ENCODE measurements at places on chromosomes 16 and 17.

GRCh38 chr17:78501241-78502036 is 75.8 kb downstream of the DNAH17 start:
- no peak overlapping the region for H3K27ac ChIP-seq
- no peak for DNase-seq
- H3K4me1 ChIP-seq: no peaks in the 10 kb centered on the region
- no peaks in the 10 kb centered on the region for H3K27me3 ChIP-seq

DNA sequence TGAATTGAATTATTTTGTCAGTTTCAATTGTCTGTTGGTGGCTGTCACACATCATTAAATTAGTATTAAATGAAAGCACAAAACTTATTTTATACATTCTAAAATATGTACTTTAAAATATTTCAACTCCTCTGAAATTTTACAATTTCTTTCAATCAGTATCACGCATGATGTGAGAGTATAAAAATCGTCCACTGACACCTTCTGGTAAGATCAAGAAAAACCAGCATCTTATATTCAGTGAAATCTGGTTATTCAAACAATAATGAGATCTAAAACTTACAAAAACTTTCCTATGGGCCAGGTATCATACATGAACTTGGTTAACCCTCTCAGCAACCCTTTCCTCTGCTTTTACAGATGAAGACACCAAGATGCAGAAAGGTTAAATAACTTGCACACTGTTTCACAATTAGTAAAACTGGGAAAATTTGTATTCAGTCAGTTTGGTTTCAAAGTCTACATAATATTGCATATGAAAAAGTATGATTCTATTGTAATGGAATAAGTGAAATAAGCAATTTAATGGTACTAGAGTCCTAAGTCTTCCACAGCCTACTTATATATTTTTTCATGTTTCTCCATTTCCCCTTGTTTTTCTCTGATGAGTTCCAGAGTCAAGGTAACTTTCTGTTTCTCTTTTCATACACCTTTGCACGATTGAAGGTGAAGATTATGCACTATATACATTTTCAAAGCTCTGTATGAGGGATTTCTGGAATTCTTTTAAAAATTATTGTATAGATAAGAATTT is 58.7 kb downstream of the EFCAB5 start:
- DNase-seq: no peak
- peaks cover 7% of the 10 kb centered on the region for H3K27me3 ChIP-seq
- H3K4me1 ChIP-seq: peaks cover 12% of the 10 kb centered on the region
- no peaks in the 10 kb centered on the region for H3K36me3 ChIP-seq
- no peak overlapping the region for H3K4me3 ChIP-seq
- H3K27ac ChIP-seq: peak overlapping the region; percentile 42

GRCh38 chr17:66753126-66753920 is 81.6 kb upstream of the CACNG5 start:
- H3K4me1 ChIP-seq: no peaks in the 10 kb centered on the region
- H3K36me3 ChIP-seq: peaks cover 26% of the 10 kb centered on the region
- H3K27me3 ChIP-seq: no peaks in the 10 kb centered on the region

- H3K27ac ChIP-seq: no peak overlapping the region
- DNase-seq: no peak
- no peaks in the 10 kb centered on the region for H3K36me3 ChIP-seq
- H3K27me3 ChIP-seq: no peaks in the 10 kb centered on the region
- no peak overlapping the region for H3K4me3 ChIP-seq
These were observed 137.1 kb downstream of the GAS7 start for GRCh38 chr17:10061111-10061845.

- H3K4me3 ChIP-seq: no peak overlapping the region
- H3K4me1 ChIP-seq: no peaks in the 10 kb centered on the region
- DNase-seq: no peak
- no peak overlapping the region for H3K27ac ChIP-seq
These were observed 310.5 kb upstream of the GOT2 start for GRCh38 chr16:59044616-59045015.

DNA sequence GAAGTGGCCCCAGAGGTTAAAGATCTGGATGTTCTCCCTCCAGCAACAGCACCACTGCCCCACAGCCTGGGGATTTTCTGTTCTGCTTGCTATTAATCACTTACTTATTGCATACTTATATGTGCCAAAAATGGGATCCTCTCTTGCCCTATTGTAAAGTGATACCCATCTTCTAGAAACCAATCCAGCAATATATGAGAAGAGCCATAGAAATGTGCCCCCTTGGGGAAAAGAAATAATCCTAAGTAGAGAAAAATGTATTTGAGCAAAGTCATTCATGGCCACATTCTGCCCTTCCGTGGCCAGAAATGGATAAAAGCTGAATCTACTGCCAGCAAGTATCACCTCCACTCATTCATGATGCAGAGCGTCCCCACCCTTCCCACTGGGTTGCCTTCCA is 20.9 kb downstream of the SOST start:
- no peaks in the 10 kb centered on the region for H3K4me1 ChIP-seq
- no peak for DNase-seq
- peaks cover 24% of the 10 kb centered on the region for H3K27me3 ChIP-seq
- H3K27ac ChIP-seq: no peak overlapping the region
- H3K4me3 ChIP-seq: no peak overlapping the region
- no peaks in the 10 kb centered on the region for H3K36me3 ChIP-seq

- DNase-seq: no peak
- H3K4me1 ChIP-seq: peaks cover 27% of the 10 kb centered on the region
- H3K27me3 ChIP-seq: no peaks in the 10 kb centered on the region
- peaks cover 8% of the 10 kb centered on the region for H3K36me3 ChIP-seq
These were observed 345 bp upstream of the DCXR start for GRCh38 chr17:82037889-82038195.

GRCh38 chr16:51150888-51151320 is at the start of gene SALL1:
SALL1 (minus strand) TSS chr16:51151270; CDS start chr16:51151241, 29 bp downstream.
- H3K4me1 ChIP-seq: peaks cover 2% of the 10 kb centered on the region
- peaks cover 75% of the 10 kb centered on the region for H3K27me3 ChIP-seq
- no peak for DNase-seq
- H3K27ac ChIP-seq: peak within 1 kb of the TSS; percentile 64
- no peak within 1 kb of the TSS for H3K4me3 ChIP-seq

- H3K27ac ChIP-seq: no peak overlapping the region
- no peaks in the 10 kb centered on the region for H3K4me1 ChIP-seq
- H3K4me3 ChIP-seq: no peak overlapping the region
- no peak for DNase-seq
- no peaks in the 10 kb centered on the region for H3K36me3 ChIP-seq
- H3K27me3 ChIP-seq: no peaks in the 10 kb centered on the region
These were observed 6.4 kb downstream of the TEKT5 start for GRCh38 chr16:10688291-10688690.

DNA sequence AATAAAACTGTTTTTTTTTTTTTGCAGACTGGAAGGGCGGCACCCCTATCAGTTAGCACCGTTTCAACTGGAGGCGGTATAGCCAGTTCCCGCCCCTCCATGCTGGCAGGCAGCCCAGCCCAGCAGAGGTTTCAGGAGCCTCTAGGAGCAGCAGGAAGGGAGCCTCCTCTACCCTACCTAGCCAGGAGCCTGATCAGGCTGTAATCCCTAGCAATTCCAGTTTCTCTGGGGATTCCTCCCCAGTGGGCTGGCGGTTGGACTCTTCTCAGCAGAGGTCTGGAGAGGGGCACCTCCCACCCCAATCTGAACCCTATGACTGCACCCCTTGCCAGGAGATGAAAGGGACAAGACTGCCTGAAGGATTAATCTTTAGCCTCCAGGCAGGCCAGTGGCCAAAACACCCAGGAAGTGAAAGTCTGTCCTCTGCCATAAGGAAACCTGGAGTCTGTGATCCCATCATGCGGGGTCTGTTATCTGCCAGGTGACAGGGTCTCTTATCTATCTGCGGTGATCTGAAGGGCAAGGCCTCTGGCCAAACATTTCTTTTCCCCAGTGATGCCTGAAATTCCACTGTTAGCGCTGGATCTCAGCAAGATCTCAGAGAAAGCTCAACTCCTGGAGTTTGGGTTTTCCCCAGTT is 4.9 kb upstream of the CDH1 start:
- H3K4me3 ChIP-seq: no peak overlapping the region
- peaks cover 5% of the 10 kb centered on the region for H3K4me1 ChIP-seq
- no peaks in the 10 kb centered on the region for H3K36me3 ChIP-seq
- no peak overlapping the region for H3K27ac ChIP-seq
- no peak for DNase-seq

DNA sequence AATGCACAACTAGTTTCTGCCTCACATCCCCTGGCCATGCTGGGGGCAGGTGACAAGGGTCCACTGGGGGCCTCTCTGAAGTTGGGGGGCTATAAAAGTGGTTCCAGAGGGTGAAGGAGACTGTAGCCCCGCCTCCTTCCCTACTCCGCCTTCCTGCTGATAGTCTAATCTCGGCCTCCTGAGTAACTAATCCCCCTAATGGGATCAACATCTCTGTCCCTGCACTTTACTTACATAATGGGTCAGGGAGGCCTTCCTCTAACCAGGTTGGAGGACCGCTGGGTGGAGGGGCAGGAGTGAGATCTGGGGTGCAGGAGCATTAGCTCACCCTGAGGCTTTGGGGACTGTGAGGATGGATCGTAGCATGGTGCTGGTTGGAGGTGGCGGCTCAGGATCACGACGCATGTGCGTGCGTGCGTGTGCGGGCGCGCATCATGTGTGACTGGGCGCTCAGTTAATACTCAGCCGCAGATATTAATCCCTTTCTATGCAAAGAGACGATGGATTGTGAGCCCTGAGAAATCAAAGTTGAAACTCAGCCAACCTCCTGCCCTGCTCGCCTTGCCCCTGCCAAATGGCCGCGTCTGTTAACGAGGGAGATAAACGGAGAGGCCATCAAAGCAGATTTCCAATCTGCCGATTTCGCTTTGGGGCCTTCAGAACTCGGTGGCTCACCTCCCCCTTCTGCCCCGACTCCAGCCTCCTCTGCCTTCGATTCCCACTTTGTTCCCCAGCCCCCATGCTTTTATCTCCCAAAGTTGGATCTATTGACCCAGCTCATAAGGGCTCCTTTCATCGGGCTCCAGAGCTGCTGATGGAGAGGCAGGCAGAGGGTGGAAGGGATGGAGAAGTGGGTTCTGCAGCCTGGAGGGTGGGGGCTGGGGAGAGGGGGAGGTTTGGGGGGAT is 107.3 kb downstream of the SDK2 start:
- no peak for DNase-seq
- no peak overlapping the region for H3K27ac ChIP-seq
- peaks cover 5% of the 10 kb centered on the region for H3K4me1 ChIP-seq
- H3K36me3 ChIP-seq: no peaks in the 10 kb centered on the region

DNA sequence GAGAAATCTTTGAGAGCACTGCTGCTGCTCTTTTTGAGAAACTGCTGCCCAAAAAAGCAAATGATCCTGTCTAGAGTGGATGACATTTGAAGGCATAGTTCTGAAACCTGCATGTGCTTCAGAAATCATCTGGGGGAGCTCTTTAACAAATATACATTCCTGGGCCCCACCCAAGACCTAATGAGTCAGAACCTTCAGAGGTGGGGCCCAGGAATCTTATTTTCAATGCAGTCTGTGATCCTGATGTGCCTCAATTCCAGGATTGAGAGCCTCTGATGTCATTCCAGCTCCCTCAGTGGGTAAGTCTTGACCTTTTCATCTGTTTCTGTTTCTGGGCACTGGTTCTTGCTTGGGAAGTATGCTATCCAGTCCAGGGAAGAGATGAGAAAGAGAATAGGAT is 42.3 kb downstream of the HNF1B start:
- DNase-seq: no peak
- H3K36me3 ChIP-seq: no peaks in the 10 kb centered on the region
- H3K4me3 ChIP-seq: no peak overlapping the region

GRCh38 chr17:49926886-49927285 is 42.1 kb upstream of the DLX4 start:
- peaks cover 8% of the 10 kb centered on the region for H3K27me3 ChIP-seq
- no peaks in the 10 kb centered on the region for H3K36me3 ChIP-seq
- no peak overlapping the region for H3K27ac ChIP-seq
- no peak overlapping the region for H3K4me3 ChIP-seq

DNA sequence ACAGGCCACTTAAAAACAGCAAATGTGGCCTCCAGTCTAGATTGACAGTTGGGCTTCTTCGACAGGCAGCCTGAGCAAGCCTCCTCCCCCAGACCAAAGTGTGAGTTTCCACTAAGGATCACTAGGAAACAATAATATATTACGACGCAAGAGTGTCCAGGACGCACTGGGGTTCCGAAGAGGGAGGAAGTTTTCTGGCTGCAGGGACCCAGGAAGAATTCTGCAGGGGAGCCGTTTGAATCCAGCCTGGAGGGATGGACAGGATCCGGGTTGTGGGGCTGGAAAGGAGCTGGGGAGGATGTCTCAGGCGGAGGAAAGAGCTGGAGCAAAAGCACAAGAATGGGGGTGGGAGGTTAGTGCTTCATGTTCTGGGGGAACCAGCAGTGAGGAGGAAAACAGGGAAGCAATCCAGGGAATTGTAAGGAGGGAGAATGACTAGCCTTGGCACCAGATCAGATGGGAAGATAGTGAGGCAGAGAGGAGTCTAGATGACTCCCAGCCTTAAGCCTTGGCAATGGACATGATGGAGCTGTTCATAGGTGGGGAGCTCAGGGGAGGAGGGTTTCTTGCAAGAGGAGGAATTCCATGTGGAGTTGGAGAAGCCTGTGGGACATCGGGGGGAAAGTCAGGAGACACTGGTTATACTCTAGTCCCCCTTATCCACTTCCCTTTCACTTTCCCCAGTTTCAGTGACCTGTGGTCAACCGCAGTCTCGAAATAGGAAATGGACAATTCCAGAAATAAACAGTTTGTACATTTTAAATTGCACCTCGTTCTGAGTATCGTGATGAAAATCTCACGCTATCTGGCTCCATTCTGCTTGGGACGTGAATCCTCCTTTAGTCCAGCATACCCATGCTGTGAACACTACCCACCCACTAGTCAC is 26.6 kb downstream of the NGFR start:
- DNase-seq: no peak
- no peaks in the 10 kb centered on the region for H3K36me3 ChIP-seq
- H3K4me1 ChIP-seq: peaks cover 9% of the 10 kb centered on the region
- H3K27me3 ChIP-seq: peaks cover 11% of the 10 kb centered on the region
- no peak overlapping the region for H3K27ac ChIP-seq

- peak overlapping the region; percentile 58 for H3K27ac ChIP-seq
- peaks cover 23% of the 10 kb centered on the region for H3K4me1 ChIP-seq
- H3K36me3 ChIP-seq: no peaks in the 10 kb centered on the region
- H3K27me3 ChIP-seq: peaks cover 11% of the 10 kb centered on the region
These were observed 952 bp downstream of the CD300A start for GRCh38 chr17:74467221-74467951.

DNA sequence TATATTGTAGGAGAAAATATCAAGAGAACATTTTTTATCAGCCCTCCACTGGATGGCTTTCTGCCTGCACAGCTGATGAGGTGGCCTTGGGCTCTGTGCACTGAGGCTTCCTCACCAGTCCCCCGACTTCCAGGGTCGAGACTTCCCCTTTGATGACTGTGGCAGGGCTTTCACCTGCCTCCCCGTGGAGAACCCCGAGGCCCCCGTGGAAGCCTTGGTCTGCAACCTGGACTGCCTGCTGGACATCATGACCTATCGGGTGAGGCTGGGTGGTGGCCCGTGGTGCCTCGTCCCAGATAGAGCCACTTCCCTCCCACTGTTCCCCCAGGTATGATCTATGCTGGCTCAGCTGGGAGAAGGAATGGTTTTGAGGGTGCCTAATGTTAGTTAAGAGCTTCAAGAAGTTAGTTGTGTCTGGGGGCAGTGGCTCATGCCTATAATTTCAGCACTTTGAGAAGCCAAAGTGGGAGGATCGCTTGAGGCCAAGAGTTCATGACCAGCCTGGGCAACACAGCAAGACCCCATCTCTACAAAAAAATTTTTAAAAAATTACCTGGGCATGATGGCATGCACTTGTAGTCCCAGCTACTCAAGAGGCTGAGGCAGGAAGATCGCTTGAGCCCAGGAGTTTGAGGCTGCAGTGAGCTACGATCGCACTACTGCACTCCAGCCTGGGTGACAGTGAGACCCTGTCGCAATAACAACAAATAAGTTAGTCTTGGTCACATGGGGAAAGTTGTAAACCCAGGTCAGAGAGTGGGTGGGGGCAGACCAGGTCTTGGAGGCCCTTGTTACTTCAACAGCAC is 11.8 kb downstream of the FCSK start:
- no peaks in the 10 kb centered on the region for H3K27me3 ChIP-seq
- no peaks in the 10 kb centered on the region for H3K36me3 ChIP-seq
- DNase-seq: no peak
- no peak overlapping the region for H3K27ac ChIP-seq
- no peak overlapping the region for H3K4me3 ChIP-seq
- H3K4me1 ChIP-seq: no peaks in the 10 kb centered on the region
